ENCODE measurements at places on chromosomes 11 and 22. TPM values are rescaled to one million over a fixed set of nuclear protein-coding genes. Genes with fewer than 3 reads are reported as not detected.

GRCh38 chr11:99349151-99349673 is 328.5 kb downstream of the CNTN5 start:
- DNase-seq: no peak

DNA sequence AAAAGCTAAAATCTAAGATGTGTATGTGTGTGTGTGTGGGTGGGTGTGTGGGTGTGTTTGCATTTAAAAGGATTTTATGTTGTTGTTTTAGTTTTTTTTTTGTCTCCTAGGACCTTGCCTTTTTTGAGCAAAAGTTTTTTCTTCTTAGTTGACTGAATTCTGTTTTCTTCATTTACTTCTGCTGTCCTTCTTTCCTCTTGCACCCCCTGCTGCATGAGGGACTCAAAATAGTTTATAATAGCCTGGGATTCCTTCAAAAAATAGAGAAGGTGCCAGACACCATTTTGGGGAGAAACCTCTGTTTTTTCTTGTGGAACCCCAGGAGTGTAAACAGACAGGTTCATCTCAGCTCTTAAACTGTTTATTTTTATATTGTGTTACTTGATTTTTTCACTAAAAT is 817.7 kb downstream of the TBC1D22A start:
- DNase-seq: no peak

DNA sequence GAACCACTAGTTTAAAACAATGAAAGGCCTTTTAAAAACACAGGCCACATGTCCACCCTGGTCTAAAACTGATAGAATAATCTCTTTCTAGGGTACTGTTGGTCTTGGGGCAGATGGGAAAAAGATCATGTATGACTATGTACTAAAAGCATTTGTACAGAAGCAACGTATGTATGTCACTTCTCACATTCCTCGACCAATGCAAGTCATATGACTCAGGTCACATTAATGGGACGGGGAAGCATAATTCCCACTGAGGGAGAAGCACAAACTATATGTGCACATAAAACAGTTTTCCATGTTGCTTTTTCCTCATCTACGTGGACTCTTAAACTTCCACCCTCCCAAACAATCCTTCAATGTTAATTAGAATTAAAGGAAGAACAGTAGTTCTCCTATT is 32.2 kb upstream of the GAB2 start:
- peak; percentile 16 for DNase-seq

GRCh38 chr11:2521733-2522630 is 77.2 kb downstream of the KCNQ1 start:
- no peak for DNase-seq

- DNase-seq: no peak
Observed at GRCh38 chr11:87967459-87967858, 207.8 kb downstream of the RAB38 start.

DNA sequence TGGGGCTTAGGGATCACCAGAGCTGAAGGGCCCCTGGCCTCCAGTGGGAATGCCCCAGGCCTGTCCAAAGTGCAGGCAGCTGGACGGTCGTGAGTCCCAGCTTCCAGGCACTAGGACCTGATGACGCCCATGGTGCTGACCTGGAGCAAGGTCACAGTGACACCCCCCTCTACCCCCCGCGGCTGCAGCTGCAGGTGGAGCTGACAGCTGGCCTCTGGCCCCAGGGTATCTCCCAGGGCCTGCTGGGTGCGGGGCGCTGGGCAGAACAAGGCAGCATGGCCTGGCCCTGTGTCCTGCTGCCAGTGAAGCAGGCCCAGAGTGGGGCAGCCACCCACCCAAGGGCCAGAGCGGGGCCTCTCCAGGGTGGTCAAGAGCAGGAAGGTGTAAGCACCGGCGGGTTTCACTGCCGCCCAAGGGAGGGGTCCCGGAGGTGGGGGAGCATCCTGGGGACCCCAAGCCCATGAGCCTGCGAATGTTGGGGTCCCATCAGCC is 553 bp upstream of the TCIRG1 start:
- DNase-seq: no peak

- peak; percentile 31 for DNase-seq
Observed at GRCh38 chr11:93032580-93032979, 63.1 kb downstream of the MTNR1B start.

GRCh38 chr11:110430267-110431050 is 711 bp downstream of the FDX1 start:
- peak; percentile 27 for DNase-seq

GRCh38 chr22:41511521-41511968 is 32.7 kb downstream of the POLR3H start:
- no peak for DNase-seq

The LRRC32 gene
- 43.7 TPM for total RNA-seq

The RGL4 gene
- not detected for total RNA-seq

The TMEM223 gene
- total RNA-seq: 7.8 TPM

The TTC36 gene
- total RNA-seq: 0.84 TPM

The MS4A6A gene
- not detected for total RNA-seq

The KRTAP5-10 gene
- total RNA-seq: not detected
